Activated gamma-delta T cell treated with Interleukin-2 at 50 U/mL for 16 hours (primary cell): ENCODE measurements at places on chromosomes 4 and X.

- no peak for DNase-seq
Observed at GRCh38 chr4:70564033-70564432, 28.0 kb upstream of the AMBN start.

GRCh38 chrX:129638917-129639316 is 15.8 kb downstream of the APLN start:
- DNase-seq: no peak

DNA sequence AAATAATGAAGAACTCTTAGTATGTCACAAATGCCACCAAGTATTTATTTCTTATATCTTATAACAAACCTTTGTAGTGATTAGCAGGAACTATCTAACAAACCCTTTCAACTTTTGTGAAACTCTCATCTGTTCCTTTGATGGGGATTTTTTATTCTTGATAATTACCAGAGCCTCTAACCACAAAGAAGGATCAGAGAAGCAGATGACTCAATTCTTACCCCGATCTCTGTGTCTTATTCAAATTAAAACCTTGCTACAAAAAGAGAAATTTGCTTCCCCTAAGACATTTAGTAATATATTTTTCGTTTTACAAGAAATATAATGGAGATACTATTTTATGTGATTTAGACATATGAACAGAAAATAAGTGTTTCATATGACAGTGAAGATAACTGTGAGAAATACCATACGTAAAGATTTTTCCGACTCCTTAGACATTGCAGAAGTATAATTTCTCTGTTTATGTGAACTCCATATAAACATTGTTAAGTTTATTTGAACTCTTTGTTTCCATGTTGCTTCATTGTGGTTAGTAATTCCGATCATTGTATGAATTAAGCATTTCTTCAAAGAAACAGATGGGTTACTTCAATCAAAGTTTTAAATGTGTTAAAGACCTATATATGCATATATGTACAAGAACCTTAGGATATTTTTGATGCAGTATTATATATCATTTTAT is 205.4 kb downstream of the CFAP299 start:
- no peak for DNase-seq

DNA sequence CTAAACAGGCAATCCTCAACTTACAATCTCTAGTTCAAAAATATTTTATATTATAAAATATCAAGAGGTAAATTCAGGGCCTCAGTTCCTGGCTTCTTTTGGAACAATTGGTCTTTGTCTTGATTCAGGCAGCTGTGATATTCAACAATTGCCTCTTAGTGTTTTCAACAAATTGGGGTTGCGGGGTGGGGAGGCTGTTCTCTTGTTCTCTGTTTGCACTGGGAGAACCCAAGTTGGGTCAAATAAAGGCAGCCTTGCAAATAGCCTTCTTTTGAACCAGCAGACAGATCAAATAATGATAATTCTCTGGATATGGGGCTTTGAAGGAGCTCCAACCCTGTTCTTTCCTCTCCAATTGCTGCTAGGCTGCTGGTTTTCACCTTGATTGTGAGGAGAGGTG is 142.5 kb downstream of the COL4A5 start:
- no peak for DNase-seq

GRCh38 chr4:150141756-150142155 is 63.5 kb downstream of the DCLK2 start:
- no peak for DNase-seq

- DNase-seq: no peak
Observed at GRCh38 chrX:25928316-25928715, 209.8 kb upstream of the MAGEB18 start.

- DNase-seq: no peak
Observed at GRCh38 chrX:30572004-30572403, 5.6 kb downstream of the TASL start.

DNA sequence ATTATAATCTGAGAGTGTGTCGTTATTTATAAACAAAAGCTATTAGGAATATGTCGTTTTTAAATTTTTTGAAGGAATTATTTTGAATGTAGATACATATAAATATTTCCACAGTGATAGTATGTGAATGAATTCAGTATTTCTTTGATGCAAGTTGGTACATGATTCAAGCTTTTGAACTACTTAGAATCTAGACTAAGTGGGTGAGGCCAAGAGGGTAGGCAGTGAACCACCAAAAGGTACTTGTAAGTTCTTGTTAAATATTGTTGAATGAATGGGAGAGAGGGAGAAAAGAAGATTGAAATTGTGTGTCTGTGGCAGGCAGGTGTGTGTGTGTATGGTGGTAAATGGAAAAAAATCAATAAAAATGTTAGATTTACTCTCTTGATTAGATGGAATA is 69.6 kb downstream of the ARFIP1 start:
- DNase-seq: no peak

DNA sequence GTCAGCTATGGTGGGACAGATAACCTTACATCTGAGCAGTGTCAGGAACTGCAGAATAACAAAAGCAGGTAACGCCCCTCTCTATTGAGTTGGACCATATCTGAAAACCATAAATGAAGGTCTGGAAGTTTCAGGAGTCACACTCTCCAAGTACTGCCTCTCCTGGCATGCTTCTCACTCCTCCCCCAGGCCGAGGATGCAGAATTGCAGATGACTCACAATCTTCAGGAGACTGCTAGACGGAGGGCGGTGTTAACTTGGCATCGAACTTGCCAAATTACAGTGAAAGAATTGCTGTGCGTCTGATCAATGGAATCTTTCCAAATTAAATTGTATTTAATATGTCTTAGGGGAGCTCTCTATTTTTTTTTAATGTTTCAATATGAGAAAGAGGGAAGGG is 67.1 kb upstream of the TRIM2 start:
- no peak for DNase-seq

DNA sequence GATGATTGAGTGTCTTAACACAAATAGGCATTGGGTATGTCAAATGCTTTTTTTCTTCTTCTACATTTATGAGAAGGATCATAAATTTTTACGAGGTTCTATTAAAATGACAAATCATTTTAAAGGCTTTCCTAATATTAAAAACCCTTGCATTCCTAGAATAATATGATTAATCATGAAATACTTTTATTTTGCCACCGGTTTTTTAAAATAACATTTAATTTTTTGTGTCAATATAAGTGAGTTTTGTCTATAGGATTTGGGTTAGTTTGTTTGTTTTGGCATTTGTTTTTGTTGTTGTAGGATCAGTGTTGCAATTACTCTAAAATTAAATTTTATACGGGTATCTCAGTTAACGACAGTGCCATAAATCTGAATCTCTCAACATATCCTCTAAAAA is 169.7 kb upstream of the STK26 start:
- no peak for DNase-seq

DNA sequence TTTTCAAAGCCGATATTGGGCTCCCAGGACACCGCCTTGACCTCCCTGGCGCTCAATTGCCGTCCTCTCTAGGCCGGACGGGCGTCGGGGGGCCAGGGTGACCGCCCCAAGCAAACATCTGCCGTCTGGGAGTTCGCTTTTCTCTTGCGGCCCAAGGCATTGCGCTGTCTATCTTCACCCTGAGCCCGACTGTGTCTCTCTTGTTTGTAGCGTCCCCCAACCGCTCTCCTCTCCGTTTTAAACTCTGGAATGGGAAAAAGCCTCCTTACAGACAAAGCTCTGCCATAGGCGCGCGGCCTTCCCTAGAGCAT is 551 bp upstream of the ARX start:
- DNase-seq: no peak

- no peak for DNase-seq
Observed at GRCh38 chr4:155703486-155704247, 37.0 kb downstream of the GUCY1A1 start.

- DNase-seq: no peak
Observed at GRCh38 chrX:112818114-112819007, 22.3 kb downstream of the AMOT start.

- DNase-seq: no peak
Observed at GRCh38 chr4:130636486-130636885, 1540.5 kb downstream of the C4orf33 start.

DNA sequence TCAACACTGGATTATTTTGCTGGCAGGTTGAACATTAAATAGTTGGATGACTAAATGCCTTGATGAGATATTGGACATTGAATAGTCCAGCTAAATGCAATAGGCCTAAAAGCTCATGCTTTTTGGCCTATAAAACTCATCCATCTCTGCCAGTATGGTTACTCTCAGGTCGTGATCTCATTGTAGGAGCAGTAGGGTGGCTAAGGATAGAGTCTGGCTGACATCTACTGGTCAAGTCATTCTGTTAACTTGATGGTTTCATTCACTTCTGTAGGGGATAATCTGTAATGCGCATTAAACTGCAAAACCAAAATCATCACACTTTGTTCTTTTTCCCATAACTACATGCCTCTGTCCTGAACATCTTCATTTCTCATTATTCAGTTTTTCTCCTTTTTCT is 227.0 kb downstream of the DKK2 start:
- no peak for DNase-seq

- DNase-seq: no peak
Observed at GRCh38 chr4:56434599-56435139, 746 bp downstream of the PPAT start.

DNA sequence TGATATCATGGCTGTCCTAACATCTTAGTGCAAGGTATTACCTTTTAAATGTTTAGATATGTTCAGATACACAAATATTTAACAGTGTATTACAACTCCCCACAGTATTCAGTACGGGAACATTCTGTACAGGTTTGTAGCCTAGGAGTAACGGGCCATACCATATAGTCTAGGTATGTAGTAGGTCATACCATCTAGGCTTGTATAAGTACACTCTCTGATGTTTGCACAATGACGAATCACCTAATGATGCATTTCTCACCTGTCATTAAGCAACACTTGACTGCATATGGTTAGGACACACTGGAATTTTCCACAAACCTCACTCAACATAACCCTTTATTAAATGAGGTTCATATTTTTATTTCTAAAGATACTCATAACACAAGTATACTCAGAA is 67.7 kb downstream of the THOC2 start:
- no peak for DNase-seq

DNA sequence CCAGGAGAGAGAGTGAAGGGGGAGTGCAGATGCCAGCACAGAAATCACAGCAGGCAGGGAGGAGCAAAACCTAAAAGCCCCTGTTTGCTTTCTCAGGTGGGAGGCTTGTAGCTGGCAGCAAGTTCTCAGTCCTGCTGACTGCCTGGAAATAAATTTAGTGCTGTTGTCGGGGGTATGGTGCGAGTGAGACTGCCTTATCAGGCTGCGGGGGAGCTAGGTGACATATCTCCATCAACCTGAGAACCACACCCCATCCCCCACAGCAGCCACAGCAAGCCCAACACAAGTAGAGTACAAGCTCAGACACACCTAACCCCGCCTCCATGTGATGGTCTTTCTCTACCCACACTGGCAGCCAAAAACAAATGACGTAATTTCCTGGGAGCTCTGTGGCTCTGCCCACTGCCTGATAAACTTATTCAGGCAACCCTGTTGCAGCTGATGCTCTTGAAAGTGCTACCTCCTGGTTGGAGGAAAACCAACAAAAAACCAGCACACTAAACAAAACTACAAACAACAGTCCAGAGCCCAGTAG is 953.4 kb upstream of the NDST4 start:
- DNase-seq: no peak

DNA sequence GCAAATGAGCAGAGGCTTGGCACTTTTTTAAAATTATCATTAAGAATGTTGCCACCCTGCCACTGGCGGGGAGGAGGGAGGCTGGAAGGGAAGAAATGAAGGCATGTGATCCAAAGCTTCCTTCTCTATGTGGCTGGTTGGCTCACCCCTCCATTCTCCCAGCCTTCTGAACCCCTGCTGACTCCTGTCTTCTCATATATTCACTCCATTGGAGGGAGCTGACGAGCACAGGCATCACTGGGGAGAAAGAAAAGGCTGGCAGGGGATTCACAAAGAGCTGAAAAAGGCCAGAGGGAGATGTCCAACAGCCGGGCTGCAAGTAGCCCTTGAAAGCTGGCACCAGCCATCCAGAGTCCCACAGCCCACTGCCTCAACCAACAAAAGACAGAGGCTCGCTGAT is 495.6 kb downstream of the BCOR start:
- DNase-seq: no peak

DNA sequence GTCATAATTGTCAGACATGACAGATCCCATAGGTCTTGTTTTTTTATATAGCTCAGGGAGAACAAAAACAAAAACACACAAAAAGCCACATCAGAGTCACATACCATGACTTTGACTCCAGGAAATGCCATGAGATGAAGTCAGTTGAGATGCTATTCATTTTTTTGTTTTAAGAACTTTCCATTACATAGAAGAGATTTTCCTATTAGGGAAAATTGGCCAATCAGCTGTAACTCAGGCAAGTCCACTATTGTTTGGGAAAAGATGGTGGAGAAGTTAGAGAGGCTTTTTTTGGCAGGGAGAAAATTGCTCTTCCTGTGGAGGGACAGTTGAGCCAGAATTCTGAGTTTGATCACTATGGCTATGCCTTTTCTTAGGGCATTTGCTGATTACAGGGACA is 72.6 kb downstream of the SMARCA5 start:
- DNase-seq: no peak

DNA sequence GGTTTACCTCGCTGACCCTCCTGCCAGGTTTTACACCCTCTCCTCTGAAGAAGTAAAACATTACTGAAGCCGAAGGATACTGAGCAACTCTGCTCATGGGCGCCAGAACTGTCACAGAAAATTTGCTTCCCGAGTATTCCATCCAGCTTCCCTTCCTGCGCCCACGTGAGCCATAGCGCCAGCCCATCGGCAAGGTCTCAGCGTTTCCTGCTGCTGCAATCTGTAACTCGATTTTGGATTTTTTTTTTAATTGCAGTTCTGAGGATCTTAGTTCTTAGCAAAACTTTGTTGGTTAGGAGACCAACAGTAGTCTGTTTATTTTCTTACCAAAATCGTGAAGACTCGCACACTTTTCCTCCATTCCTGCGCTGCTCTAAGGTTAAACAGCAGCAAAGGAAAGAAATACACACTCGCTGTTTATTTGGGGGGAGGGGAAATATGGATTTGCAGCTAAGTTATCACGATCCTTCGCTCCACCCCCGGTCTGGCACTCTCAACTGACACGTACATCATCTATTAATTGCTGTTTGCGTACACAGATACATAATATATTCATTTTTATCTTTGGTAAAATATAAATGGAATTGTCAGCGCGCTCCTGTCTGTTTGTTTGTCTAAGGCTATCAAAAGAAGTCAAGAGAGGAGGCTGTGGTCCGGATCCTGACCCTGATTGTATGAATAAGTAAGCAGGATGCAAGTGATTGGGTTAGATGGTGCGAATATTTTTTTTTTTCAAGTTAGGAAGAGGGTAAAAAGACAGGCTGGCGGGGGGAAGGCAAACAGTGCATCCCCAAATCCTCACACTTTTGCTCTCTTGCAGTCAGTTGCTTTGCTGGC is at the start of gene TLL1:
Gene TLL1, plus strand, starts transcription at position 777 of the 837 bp plus-strand sequence. CDS start 668 bp downstream, outside the sequence.
- DNase-seq: no peak

- no peak for DNase-seq
Observed at GRCh38 chrX:53028678-53029077, 19.9 kb upstream of the GPR173 start.
